ENCODE measurements at places on chromosomes 5 and 9.

GRCh38 chr5:1038417-1039209 is 30.0 kb downstream of the NKD2 start:
- no peak for DNase-seq

DNA sequence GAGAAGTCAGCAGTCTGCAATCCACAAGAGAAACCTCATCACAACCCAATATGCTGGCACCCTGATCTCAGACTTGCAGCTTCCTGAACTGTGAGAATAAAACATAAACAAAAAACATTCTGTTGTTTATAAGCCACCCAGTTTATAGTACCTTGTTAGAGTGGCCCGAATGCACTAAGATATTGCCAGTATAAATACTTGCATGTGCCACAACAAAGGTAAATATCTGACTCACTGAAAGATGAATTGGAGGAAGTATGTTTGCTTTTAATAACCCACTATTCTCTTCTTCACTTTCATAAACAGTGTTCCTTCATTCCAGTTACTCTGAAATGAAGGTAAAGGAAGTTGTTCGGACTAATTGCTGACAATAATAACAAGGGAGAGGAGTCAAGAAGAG is 1163.4 kb upstream of the CDH6 start:
- DNase-seq: no peak

- DNase-seq: no peak
These were observed 9.2 kb upstream of the ZNF354A start for GRCh38 chr5:178739452-178740180.

- DNase-seq: no peak
These were observed 531.5 kb downstream of the CSNK1G3 start for GRCh38 chr5:124043456-124043855.

DNA sequence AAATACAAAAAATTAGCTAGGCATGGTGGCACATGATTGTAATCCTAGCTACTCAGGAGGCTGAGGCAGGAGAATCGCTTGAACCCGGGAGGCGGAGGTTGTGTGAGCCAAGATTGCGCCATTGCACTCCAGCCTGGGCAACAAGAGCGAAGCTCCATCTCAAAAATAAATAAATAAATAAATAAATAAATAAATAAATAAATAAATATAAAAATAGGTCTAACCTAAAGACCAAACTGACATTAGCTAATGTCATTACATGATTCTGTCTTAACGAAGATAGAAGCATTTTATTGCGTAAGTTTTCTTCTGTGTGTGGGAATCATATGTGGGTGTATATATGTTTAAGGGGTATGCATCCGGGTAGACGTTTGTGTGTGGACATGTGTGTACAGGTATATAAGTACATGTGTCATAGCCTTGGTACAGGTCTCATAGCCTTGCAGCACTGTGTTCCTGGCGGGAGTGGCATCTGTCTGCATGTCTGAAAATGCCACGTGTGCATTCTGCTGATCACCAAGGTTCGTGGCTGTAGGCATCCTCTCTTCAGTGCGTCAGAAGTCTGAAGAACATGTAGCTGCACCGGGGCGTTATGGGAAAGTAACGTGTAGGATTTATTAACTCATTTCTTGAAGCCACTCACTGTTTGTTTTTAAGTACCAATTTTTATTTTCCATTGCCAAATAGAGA is 298.1 kb downstream of the NR3C1 start:
- no peak for DNase-seq

All from stimulated activated CD8-positive, alpha-beta memory T cell treated with anti-CD3 and anti-CD28 coated beads, Interleukin-2, amount 100 ng/mL, for 1 hour (primary cell).